ENCODE measurements at places on chromosomes 2 and 18.

GRCh38 chr2:167404627-167405284, 516.5 kb downstream of the XIRP2 start:
- no peak for DNase-seq

DNA sequence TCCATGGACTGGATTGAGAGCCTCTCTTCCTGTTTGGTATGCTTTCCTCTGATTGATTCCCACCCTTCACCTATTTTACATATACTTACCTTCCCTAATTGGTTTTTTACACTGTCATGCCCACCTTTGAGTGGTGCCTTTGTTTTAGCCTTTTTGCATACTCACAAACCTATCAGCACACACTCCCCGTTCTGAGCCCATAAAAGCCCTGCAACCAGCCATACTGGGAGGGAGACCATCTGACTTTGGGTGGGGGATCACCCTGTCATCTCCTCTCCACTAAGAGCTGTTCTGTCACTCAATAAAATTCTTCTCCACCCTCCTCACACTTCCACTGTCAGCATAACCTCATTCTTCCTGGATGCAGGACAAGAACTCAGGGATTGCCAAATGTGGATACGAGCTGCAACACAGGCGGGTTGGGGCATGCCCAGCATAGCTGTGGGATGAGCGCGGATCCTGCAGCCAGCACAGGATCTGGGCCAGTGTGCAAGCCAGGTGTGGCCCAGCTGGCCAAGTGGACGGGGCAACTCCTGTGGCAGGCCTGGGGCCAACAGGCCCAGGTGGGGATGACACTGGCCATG, 9.4 kb upstream of the MOB1A start:
- DNase-seq, result no peak

DNA sequence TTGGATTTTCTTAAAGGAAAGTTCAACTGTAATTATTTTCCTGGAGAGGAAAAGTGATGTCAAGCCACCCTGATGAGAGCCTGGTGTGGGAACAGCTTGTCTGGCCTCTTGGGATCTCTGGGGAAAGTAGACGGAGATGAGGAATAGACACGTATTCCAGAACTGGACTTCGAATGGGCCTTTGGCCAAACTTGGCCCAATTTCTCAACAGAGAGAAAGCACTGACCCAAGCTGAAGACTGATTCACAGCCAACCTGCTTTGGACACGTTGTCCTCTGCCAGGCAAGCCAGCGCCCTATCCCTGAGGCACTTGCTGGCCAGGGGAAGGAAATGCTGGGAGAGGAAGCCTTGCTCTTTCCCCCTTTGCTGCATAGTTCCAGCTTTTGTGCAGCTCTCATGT, 70.8 kb upstream of the CTAGE1 start:
- DNase-seq, result no peak

DNA sequence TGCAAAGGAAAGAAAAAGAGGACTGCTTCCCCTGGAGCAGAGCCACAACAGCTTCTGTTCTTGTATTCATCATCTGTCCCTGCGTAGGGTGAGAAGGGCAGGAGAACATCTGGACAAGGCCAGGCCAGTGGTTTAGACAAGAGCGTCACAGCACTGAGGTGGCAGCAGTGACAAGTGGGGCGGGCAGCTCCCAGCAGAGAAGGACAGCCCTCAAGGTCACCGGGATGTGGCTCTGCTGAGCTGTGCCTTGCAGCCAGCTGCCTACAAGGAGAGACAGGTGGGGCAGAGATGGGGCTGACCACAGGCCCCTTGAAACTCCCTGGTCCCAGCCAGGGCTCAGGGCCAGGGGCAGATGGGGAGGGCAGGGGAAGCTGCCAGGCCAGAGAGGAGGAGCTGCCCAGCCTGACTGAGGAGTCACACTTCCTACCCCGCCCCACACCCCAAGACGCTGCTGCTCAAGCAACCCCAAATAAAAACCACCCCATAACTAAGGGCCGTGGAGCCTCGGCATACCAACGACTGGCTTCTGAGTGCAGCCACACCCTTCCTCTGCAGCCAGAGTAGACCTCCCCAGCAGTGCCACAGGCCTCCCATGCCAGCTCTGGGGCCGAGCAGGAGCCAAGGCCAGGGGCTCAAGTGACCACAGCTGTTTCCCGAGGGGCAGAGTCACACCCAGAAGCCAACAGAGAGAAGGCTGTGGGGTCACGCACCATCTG, 5.4 kb downstream of the RAB11FIP5 start:
- no peak for DNase-seq

DNA sequence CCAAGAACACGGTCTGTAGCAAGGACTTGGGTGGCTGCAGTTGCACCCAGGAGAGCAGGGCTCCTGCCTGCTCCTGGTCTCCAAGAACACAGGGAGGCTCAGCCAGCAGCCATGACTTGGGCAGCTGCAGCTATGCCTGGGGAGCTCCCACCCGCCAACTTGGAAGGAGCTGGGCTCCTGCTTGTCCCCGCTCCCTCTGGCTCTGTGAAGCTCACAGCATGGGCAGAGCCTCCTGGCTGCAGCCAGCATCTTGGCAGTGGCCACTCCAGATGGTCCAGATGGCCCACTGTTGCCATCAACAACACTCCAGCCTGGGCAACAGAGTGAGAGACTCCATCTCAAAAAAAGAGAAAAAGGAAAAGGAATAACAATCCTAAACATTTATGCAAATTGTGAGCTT, 5.2 kb downstream of the ZSCAN30 start:
- no peak for DNase-seq

DNA sequence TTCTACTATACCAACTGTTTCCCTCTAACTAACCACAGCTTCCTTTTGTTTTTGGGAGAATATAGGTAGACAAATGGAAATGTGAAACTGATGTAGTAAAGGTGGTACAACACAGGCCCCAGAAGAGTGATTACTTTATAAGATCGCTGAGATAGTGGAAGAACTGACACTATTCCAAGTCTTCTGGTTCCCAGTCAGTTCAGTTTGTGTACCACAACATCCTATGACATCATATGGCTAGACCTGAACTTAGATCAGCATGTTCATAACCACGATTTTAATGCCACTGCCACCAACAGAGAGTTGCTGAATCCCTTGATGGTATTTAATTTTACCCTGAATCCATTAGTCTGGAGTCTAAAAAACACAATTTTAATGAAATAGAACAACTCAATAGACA, 328.9 kb downstream of the GPD2 start:
- DNase-seq, result no peak

- DNase-seq, result no peak
Observed at GRCh38 chr2:40213071-40213470, 238.8 kb downstream of the SLC8A1 start.

All from CD14-positive monocyte (primary cell).